ENCODE measurements at places on chromosomes 3 and 15.

GRCh38 chr15:29455055-29455454, 185.4 kb upstream of the NSMCE3 start:
- DNase-seq, result no peak

DNA sequence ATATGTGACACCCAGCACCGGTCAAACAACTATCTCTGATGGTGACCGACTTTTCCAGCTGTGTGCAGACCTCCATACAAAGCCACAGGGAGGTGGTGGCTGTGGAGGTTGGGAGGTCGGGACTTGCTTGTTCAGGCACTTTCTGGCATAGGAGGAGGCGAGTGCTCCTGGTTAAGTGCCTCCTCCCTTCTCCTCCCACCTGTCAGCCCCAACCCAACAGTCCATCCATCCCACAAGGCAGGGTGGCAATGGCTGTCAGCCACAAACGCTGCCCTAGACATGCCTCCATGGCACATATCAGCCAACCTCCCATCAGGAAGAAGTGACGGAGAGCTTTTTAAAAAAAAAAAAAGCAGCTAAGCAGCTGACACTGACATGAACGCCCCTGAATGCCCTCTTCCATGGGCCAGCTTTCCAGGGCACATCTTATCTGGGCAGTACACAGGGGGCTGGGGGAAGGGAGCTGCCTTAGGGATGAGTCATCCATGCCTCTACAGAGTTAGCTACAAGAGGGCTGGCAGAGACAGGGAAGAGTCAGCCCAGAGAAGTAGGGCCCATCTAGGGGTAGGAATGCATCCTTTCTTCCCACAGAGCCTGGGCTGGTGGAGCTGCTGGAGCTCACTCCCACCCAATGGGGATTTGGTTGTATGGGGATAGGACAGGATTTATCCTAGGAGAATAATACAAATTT, 41.2 kb downstream of the CCDC12 start:
- no peak for DNase-seq

GRCh38 chr15:57597431-57597830, 5.7 kb downstream of the MYZAP start:
- DNase-seq, result no peak

GRCh38 chr3:148906667-148907066, 41.6 kb downstream of the CPA3 start:
- DNase-seq, result no peak

DNA sequence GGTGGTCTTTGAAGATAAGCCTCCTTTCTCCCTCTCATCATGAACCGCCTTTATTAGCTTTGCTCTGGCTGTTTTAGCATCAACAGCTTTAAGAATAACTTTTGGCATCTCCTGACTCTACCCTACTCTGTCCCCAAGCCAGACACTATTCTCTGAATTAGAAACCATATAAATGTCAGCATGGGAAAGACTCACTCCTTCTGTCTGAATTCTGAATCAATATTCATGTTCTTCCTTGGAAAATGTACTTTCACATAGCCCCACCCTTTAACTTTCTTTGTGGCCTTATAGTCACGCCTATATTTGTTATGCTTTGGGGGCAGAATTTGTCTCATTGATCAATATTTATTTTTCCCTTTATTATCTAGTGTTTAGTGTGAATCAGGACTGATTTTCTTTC, 131.7 kb upstream of the NR2E3 start:
- DNase-seq, result no peak

- peak; percentile 6 for DNase-seq
Observed at GRCh38 chr3:107430996-107431245, 53.7 kb downstream of the CCDC54 start.

- no peak for DNase-seq
Observed at GRCh38 chr3:181713280-181713647, 1.5 kb downstream of the SOX2 start.

DNA sequence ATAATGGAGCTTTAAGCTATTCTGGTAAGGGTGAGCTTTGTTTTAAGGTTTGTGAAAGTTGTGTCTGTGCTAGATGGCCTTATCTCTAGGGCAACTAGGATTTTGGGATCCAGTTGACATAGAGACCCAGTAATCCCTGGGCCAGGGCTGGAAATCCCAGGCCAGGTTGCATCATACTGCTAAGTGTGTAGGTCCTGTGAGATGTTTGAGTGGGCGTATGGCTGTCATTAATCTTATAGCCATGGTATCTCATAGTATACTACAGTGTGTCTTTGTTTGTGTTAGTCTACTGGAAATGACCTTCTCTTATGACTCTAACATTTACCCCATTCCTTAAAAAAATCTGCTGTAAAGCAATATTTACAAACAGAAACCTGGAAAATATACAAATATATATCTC, 151.4 kb downstream of the CACNA2D3 start:
- no peak for DNase-seq

DNA sequence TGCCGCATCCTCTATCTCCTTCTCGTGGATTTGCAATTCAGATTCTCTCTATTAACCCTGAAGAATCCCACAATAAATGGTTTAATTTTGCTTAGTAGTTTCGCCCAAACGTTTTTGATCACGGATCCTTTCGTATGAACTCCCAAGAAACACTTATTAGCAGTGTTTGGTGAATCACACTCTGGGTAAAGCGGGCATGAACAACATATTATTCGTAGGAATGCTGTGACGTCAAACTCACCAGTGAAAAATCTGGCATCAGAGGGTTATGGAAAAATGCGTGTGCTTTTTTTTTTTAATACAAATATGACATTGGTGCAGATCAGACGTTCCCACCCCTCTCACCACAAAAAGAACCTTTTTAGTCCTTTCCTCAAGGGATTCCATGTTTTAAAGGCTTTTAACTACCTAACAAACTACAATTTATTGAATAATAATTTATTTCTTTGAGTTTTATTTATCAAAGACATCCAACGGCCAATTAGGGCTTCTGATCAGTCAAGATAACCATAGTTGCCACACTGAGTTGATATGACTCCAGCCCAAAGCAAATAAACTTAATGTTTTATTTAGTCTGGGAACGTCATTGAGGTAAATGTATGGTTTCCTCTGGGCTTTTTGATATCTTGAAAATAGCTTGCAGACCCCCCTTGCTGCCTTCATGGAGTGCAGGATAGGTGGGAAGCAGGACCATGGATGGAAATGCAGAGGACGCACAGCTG, 45.5 kb upstream of the CGNL1 start:
- DNase-seq, result no peak

DNA sequence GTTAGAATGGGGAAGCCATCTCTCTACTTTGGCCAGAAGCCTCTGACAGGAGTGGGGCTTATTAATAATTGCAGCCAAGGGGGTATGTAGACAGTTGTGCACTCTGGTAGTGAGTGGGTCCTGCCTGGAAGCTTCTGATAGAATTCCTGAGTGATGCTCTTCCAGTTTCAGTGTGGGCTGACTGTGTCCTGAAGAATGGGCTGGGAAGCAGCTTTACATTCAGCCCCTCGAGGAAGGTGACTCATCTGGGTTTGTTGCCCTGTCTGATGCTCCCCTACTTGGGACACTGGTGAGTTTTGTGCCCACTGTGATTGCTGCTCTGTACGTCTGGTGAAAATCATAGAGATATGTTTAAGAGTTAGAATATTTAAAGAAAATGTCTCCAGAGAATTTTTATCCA, 444.7 kb upstream of the RBMS3 start:
- DNase-seq, result no peak

- DNase-seq, result no peak
Observed at GRCh38 chr15:31456354-31457060, 129.9 kb downstream of the KLF13 start.

DNA sequence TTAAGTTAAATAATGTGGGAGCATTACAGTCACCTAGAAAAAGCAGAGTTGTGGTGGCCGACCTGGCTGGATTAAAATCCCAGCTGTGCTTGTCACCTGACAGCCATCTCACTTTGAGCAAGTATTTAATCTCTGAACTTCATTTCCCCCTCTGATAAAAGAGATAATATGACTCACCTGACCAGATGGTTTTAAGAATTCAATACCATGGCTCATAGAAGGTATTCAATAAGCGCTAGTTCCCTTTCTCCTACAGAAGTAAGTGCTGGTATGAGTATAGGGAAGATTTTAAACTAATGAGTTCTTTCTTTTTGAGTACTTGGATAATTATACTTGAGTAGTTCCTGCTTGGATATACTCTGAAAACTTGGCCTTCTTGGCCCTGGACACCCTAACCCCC, 325.5 kb downstream of the IL5RA start:
- no peak for DNase-seq

DNA sequence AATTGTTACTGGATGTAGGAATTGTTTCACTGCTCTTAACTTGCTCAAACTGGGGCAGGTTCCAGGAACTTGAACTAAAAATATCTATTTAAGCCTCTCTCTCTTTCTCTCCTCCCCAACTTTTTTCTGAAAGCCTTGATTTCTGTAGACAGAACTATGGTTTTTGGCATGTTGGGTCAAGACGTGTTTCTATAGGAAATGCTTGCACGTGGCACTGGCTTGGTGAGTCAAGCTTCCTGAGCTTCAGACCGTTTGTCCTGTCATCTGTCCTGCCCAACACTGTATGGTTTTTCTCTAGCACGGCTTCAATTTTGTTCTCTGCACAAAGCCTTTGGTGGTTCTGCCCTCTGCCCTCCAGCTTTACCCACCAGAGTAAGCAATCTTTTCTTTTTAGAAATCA, 13.5 kb downstream of the EAF1 start:
- no peak for DNase-seq

GRCh38 chr3:11477407-11477911, 166.3 kb downstream of the VGLL4 start:
- no peak for DNase-seq

DNA sequence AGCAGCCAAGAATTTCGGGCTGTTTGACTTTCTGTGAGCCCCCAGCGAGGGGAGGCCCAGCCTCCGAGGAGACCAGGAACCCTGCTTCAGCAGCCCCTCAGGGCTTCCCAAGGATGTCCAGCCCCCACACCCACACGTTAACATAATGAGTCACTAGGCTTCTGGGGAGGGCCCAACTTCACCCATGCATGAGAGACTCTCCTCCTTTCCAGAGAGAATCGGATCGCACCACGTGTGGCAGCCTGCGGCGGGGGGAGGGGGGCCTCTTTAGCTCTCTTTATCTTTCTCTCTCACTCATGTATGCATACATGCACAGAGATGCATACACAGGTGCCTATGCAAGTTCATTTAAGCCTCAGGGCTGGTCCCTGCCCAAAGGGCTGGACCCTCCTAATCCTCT, 3.1 kb upstream of the AP2M1 start:
- no peak for DNase-seq

DNA sequence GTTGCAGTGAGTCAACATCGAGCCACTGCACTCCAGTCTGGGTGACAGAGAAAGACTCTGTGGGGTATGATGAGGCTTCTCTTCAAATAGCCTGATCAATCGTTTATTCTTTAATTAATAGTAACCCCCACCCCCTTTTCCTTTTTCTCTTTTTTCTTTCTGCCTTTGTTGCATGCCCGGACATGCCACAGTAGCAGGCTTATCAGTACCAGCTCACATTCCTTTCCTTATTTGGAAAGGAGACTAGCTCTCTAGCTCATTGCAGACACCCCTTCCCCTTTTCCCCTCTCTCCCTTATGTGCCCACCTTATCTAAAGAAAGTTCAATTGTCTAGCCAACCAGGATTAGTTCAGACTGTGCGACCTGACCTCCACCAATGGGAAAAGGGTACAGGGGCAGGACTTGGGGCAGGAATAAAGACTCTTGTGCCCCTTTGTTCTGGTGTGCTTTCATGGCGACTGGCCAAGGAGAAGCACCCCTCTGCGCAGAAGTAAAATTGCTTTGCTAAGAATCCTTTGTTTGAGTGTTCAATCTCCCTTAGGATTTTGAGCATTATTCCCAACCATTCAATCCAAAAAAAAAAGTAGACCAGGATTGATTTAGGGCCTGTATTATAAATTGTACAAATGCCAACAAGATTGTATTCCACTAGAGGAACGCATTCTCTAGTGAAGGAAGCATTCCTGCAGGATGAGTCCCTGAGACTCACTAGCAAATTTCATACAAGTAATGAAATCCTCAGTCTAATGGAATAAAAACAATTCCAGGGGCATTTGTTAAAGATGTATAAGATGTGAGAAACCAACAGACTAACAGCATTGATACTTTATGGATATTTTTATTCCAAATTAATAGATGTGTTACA, 95.8 kb upstream of the SNRPN start:
- no peak for DNase-seq

- no peak for DNase-seq
Observed at GRCh38 chr3:140131895-140132294, 196.9 kb downstream of the CLSTN2 start.

DNA sequence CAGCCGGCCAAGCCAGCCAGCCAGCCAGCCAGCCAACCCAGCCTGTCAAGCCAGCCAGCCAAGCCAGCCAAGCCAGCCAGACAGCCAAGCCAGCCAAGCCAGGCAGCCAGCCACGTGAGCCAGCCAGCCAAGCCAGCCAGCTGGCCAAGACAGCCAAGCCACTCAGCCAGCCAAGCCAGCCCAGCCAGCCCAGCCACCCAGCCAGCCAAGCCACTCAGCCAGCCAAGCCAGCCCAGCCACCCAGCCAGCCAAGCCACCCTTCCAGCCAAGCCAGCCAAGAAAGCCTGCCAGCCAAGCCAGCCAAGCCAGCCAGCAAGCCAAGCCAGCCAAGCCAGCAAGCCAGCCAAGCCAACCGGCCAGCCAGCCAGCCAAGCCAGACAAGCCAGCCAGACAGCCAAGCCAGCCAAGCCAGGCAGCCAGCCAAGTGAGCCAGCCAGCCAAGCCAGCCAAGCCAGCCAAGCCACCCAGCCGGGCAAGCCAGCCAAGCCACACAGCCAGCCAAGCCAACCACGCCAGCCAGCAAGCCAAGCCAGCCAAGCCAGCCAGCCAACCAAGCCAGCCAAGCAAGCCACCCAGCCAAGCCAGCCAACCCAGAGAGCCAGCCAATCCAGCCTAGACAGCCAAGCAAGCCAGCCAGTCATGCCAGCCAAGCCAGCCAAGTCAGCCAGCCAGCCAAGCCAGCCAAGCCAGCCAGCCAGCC, 199.5 kb downstream of the GOLGA6L6 start:
- DNase-seq, result peak; percentile 65

DNA sequence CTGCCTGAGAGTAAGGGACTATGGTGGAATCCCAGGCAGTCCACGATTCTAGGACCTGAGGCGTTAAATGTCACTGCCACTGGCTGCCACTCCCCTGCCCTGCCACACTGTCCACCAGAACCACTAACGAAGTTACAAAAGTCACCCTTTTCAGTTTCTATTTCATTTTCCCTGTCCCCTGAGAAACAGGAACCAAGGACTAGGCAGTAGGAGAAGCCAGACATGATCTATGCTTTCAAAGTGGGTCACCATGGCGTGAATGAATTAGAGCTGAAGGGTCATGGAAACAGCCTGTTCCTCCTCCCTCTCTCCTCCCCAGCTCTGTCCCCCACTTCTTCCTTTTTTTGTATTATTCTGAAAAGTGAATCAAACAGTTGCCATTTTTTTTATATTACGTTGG, 9.1 kb upstream of the ADPRH start:
- no peak for DNase-seq

GRCh38 chr15:98668566-98669308, 20.4 kb downstream of the IGF1R start:
- no peak for DNase-seq

GRCh38 chr3:90092994-90093393, 985.6 kb downstream of the EPHA3 start:
- DNase-seq, result no peak

DNA sequence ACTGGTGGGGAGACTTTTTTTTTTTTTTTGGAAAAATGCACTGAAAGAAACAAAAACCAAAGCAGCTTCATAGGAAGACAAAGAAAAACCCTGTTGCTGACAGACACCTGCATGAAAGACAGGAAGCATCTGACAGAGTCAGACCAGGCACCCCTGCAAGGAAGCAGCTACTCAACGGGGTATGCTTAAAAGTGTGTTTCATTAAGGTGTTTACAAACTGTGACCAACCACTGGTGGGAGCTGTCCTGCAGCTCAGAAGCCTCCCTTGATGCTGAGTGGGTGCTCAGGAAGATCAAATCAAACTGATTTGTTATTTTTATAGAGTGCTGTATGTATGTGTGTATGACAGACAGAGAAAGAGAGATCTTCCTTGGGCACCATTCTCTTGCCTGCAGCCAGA, 34.7 kb upstream of the AGBL1 start:
- DNase-seq, result no peak
